ENCODE measurements at places on chromosomes 2 and 18. TPM values are rescaled to one million over a fixed set of nuclear protein-coding genes. Genes with fewer than 3 reads are reported as not detected.

GRCh38 chr2:121828281-121828731, 72.9 kb downstream of the TSN start:
- no peak for DNase-seq

DNA sequence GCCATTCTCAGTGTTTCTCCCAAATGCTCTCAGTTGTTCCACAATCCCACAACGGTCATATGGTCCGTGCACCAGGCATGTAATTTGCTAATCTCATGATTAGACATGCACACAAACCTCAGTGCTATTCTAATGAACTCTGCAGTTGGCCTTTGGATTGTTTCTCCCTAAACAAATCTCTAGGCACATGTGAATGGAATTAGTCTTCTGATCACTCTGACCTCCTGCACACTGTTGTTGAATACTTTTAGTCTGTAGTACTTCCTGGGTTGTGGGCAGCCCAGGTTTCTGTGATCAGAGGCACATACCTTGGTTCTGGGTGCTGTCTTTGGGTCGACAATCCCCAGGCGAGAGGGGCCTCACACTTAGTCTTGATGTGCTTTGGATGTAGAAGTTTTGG, 498.7 kb upstream of the SPRED2 start:
- no peak for DNase-seq

DNA sequence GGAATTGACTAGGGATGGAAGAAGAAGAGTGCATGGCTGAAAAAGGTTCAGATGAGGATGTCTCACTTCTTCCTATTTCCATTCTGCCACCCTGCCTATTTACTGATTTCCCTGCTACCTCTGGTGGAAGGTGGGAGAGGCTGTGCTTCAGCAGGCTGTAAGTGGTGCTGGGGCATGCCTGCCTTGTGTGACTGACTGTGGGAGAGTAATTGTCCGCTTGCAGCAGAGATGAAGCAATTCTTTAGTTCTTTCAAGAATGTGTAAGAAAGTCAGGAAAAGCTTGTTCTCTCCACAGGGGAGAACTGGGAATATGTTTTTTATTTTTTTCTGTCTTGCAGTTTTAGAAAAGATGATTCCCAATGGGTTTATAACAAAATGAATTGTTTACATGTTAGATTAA, 72.5 kb upstream of the NYAP2 start:
- no peak for DNase-seq

GRCh38 chr18:44805176-44805575, 124.5 kb downstream of the SETBP1 start:
- no peak for DNase-seq

GRCh38 chr18:31490387-31490786, 7.6 kb upstream of the DSG2 start:
- no peak for DNase-seq

DNA sequence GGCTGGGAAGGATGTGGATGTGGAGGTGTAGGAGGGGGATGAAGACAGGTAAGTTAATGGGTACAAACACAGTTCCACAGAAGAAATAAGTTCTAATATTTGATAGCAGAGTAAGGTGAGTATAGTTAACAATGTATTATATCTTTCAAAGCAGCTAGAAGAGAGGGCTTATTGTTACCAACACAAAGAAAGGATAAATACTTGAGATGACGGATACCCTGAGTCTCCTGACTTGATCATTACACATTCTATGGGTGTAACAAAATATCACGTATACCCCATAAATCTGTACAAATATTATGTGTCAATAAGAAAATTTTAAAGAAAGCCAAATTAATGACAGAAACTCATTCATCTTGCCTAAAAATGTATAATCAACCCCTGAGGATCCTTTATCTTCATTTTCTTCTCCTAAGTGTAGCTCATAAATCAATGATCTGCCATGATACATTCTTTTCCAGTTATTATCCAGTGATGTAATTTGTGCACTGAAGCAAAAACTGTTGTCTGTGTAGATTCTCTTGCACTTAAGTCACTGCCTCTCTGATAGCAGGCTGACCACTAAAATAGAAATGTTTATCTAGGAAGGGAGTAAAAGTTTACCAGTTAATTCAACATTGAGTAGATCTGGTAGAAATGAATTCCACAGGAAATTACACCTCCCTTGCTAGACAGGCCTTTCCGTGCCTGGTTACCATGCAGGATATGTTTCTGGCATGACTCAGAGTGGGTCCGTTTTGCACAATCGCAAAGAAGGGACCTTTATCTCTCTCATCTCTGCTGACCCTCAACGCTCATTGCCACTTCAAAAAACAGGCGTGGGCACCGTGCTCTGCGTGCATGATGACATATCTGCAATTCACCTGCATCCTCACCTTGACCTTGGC, 249.7 kb upstream of the NCKAP5 start:
- DNase-seq = no peak

- no peak for DNase-seq
Observed at GRCh38 chr2:62197925-62198633, 2.2 kb downstream of the B3GNT2 start.

GRCh38 chr2:63763391-63763941, 78.2 kb upstream of the UGP2 start:
- DNase-seq = no peak

- no peak for DNase-seq
Observed at GRCh38 chr2:12303181-12304030, 413.3 kb upstream of the TRIB2 start.

DNA sequence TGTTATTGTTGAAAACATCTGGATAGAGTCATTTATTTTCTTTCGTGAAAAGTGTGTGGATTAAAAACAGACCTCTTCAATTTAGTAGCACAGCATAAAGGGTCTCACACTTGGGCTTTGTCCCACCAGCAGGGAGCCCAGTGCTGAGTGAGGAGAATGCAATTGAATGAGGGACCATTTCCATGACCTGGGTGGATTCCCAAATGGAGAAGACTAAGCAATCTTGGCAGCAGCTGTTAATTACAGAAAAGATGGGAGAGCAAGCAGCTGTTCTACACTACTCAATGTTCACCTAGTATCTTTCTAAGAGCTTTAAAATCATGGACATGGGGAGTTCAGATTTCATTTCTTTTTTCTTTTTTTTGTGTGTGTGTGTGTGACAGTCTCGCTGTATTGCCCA, 121.8 kb upstream of the FN1 start:
- DNase-seq = no peak

GRCh38 chr2:52532956-52533355, 1234.6 kb upstream of the CHAC2 start:
- DNase-seq = no peak

GRCh38 chr2:136356125-136357006, 238.4 kb upstream of the CXCR4 start:
- no peak for DNase-seq

DNA sequence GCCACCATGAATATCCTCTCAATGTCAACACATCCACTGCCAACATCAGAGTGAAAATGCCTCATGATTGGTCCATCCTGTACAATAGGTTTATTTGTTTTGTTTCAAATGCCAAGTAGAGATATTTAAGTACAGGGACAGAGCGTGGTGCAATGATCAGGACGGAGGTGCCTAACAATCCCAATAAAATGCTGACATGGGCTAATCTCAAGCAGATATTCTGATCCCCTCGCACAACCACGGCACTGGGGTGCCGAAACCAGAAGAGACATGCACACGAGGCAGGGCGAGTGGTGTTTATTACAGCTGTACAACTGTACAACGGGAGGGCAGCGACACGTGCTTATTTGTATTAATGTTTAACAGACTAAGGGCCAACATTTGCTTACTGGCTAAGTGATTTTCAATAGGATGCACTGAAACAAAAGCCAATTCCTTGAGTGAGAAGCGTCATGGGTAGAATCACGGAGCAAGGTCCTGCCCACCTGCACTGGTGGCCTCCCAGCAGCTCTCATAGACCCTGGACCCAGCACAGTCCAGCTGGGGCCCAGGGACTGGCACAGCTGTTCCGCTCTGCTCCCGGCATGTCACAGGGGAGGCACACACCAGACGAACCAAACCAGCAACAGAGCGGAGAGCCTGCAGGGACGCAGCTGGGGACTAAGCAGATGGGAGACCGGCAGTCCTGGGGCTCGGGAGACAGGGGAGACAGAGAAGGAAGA, 101.4 kb downstream of the HDAC4 start:
- no peak for DNase-seq

GRCh38 chr18:56515522-56515921, 122.9 kb downstream of the TXNL1 start:
- no peak for DNase-seq

DNA sequence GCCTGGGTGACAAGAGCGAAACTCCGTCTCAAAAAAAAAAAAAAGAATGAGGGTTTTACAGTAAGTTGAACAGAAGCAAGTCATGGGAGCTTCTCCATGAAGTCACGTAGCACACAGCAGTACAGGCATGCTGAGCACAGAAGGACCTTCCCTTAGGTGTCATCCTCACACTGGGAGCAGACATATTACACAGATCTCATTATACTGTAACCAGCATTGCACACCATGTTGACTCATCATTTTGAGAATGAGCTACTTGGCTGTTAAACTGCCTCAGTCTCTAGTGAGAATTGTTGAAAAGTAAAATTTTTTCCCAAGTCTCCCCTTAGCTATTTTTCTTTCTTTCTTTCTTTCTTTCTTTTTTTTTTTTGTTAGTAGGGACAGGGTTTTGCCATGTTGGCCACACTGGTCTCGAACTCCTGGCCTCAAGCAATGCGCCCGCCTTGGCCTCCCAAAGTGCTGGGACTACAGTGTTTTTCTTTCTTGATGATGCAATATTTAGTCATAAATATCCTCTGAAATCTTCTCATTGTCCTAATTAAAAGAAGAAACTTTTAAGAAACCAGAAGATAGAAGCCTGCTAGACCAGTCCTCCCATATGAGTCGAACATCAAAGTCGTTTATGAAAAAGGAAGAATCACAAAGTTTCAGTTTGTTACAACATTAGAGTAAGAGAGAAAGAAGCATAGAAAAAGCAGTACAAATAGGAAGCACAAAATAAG, 37.9 kb upstream of the PPP1CB start:
- DNase-seq = no peak

- no peak for DNase-seq
Observed at GRCh38 chr18:28804512-28805202, 627.7 kb upstream of the CDH2 start.

GRCh38 chr18:8705238-8705960, at the start of gene MTCL1:
MTCL1 (plus strand) TSS chr18:8705556; CDS start chr18:8705661, 105 bp downstream.
- DNase-seq = no peak

DNA sequence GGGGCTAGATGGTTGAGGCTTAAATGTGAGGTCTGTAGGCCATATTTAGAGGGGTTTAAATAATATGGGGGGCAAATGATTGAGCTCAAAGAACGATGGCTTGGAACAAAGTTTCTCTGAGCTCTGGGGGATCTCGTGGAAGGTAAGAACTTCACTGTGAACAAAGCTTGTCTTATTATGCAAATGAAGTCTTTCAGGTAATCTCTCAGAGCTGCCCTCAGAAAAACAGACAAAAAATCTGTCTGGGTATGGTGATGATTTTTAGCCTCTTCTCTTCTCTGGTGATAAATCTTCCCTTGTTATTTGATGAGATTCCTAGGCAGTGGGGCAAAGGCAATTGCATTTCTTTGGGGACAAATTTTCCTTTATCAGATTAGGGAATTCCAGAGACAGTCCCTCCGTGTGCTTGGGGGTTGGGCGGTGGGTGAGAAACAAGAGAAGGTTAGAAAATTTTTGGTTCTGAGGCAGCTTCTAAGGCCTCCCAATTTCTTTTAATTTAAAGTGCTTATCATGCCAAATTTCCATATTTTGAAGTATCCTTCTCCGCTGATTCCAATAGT, 760.4 kb downstream of the TSN start:
- DNase-seq = no peak

GRCh38 chr2:133968446-133968845, 285.4 kb upstream of the MGAT5 start:
- DNase-seq = no peak

DNA sequence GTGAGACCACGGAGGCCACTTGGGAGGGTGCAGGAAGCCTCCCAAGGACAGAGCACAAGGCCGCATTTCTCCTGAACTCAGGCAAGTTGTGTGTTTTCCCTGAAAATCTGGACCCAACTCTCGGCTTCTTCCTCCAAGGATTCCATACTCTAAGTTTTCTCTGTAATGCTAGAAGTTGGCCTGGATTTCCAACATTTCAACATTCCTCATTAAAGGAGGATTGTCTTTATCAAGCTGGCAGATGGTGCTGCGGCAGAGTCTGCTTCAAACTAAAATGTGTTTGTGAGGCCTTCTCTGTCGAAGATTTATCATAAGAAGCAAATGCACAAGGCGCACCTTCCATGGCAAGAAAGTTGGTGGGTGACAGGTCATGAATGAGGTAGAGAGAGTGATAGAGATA, 94.4 kb upstream of the SATB2 start:
- no peak for DNase-seq

- DNase-seq = no peak
Observed at GRCh38 chr2:200962811-200963123, 693 bp downstream of the ORC2 start.

GRCh38 chr2:11637546-11637945, 32.4 kb downstream of the NTSR2 start:
- DNase-seq = no peak

The DSG4 gene
- not detected for polyA plus RNA-seq

The ASTL gene
- not detected for polyA plus RNA-seq

The NEB gene
- 10.1 TPM for polyA plus RNA-seq

The NT5DC4 gene
- polyA plus RNA-seq = 0.29 TPM

The FHL2 gene
- polyA plus RNA-seq = 33.2 TPM

The TCF23 gene
- polyA plus RNA-seq = 0.59 TPM

The INO80B gene
- polyA plus RNA-seq = 23.1 TPM
